ENCODE measurements at places on chromosomes 12 and 14.

DNA sequence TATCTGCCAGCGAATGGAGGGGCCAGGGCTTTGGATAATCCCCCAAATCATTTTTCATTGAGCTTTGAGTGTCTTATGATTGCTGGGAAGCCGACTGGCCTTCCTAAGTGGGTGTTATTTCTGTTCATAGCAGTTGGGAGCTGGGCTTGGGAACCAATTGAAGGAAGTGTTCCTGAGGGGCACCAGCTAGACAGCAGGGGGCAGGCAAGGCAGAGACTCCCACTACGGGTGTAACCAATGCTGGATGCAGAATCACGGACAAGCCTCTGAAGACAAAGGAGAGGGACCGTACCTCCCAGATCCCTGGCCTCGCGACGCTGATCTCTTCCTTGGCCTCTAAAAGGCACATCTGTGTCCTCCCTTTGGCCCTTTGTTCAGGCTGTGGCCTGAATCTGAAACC lies 149.0 kb upstream of the PRMT8 start:
- DNase-seq, result no peak

DNA sequence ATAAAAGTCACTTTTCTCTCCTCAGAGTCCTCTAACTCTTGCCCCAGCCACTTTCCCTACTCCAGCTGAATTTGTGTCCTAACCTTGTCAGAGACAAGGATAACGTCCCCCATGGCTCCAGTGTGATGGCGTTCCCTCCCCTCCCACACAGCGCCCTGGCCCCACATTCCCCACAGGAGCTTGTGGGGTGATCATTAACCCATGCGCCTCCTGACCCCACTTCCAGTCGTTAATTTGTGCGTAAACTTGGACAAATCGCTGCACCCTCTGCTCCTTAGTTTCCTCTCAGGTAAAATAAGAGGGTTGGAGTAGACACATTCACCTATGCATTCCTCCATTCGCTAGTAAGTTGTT lies 22.9 kb upstream of the BCDIN3D start:
- no peak for DNase-seq

GRCh38 chr14:105185973-105186372 lies 4.9 kb upstream of the NUDT14 start:
- DNase-seq, result no peak

- no peak for DNase-seq
Observed at GRCh38 chr12:126776026-126776655, 1490.8 kb upstream of the TMEM132C start.

- no peak for DNase-seq
Observed at GRCh38 chr12:127194176-127194575, 1072.8 kb upstream of the TMEM132C start.

DNA sequence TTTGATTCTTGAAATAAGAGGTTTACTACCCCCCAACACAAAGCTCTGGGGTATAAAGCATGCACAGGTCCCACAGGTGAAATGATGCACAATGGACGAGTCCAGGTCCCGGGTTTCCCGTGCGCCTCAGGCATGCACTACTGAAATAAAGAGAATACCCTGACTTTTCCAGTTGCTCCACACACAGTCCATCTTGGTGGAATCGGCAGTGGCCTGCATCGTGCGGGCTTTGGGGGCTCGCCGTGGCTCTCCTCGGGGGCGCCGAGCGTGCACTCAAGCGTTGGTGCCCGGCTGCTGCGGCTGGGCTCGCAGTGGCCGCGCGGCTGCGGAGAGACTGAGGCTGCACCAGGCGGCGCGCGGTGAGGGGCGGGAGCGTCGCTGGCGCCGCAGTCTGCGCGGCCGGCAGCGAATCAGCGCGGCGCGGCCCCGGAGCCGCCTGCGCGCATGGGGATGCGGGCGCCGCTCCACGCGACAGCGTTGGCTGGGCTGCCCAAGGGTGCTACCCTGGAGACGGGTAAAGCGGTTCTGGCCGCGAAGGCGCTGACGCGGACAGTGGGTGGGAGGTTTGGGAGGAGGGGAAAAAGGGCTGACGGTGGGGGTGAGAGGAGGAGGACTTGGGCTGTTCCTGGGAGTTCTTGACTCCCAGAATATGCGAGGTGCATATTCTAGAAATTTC lies 53.8 kb upstream of the CCDC175 start:
- peak; percentile 22 for DNase-seq

- peak; percentile 37 for DNase-seq
Observed at GRCh38 chr14:93005135-93005813, 82.3 kb downstream of the CHGA start.

- no peak for DNase-seq
Observed at GRCh38 chr12:9751204-9752144, 9.2 kb downstream of the CD69 start.

DNA sequence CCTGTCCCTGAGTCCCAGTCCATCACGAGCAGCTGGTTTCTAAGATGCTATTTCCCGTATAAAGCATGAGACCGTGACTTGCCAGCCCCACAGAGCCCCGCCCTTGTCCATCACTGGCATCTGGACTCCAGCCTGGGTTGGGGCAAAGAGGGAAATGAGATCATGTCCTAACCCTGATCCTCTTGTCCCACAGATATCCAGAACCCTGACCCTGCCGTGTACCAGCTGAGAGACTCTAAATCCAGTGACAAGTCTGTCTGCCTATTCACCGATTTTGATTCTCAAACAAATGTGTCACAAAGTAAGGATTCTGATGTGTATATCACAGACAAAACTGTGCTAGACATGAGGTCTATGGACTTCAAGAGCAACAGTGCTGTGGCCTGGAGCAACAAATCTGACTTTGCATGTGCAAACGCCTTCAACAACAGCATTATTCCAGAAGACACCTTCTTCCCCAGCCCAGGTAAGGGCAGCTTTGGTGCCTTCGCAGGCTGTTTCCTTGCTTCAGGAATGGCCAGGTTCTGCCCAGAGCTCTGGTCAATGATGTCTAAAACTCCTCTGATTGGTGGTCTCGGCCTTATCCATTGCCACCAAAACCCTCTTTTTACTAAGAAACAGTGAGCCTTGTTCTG lies 41.6 kb downstream of the DAD1 start:
- DNase-seq, result no peak

- DNase-seq, result no peak
Observed at GRCh38 chr12:26749781-26750180, 83.2 kb downstream of the ITPR2 start.

DNA sequence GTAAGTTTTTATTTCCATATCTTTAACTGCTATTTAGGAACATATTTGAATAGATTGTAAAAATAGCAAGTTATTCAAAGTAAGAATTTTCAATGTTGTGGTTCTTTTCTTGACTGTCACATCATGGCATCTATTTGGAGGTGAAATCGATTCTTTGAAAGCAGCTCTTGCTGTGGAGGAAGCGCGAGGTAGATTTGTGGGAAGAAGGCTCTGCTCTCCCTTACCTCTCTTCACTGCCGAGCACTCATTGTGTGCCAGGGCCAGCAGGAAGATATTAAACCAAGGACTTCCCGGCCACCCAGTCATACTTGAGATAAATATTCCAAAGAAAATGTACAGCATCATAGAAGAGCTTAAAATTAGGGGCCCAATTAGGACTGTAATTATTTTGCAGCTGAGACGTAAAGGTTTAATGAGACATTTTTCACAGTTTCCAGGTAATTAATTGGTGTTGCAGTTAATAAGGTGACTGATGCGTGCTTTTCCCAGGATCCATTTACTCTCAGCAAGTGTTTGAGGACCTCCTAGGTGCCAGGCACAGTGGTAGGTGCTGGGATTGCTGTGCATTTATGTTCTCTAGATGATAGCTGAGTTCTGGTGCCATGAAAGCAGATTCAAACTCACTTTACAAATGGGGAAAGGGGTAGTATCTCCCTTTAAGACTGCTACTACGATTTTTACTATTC lies 89.2 kb upstream of the DYNC1H1 start:
- DNase-seq, result no peak

DNA sequence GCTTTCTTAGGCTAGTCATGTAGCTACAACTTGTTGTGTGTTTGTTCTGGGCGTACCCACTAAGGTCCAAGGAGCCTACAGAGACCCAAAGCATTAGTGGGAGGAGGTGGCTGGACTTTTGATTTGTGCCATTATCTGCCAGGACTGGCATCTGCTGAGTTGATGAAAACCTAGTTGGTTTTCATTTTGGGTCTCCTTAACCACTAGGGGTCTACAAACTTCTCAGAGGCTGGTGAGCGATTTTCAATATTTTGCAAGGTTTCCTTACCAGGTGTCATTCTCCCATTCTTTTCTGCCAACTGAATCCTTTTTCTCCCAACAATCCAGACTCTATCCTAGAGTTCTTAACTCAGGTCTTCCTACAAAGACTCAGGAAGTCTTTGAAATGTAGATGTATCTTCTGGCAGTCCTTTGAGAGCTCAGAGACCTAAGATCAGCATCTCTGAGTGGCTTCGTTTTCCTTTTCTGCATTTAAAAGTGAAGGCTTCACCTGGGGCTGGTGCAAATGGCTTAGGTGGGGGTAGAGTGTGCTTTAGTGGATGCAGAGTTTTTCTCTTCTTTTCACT lies 150.0 kb upstream of the RMST start:
- no peak for DNase-seq

- no peak for DNase-seq
Observed at GRCh38 chr12:89768586-89769482, 60.2 kb upstream of the ATP2B1 start.

DNA sequence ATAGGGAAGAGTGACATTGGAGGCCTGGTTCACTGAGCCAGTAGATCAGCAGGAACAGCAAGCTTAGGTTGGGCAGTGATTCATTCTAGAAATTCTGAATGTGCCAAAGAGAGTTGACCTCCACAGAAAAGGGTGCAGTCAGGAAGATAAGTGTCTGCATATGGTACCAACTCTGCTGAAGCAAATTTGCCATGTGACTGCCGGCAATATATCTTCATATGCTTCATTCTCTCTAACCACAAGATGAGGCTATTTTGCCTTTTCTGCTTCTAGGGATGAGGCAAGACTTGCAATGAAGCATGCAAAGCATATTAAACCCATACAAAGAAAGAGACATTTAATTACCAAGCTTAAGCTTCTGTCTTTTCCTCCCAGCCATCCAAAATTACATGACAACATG lies 13.6 kb downstream of the CCDC198 start:
- no peak for DNase-seq

GRCh38 chr14:46940611-46941010 lies 289.0 kb upstream of the RPL10L start:
- DNase-seq, result no peak

DNA sequence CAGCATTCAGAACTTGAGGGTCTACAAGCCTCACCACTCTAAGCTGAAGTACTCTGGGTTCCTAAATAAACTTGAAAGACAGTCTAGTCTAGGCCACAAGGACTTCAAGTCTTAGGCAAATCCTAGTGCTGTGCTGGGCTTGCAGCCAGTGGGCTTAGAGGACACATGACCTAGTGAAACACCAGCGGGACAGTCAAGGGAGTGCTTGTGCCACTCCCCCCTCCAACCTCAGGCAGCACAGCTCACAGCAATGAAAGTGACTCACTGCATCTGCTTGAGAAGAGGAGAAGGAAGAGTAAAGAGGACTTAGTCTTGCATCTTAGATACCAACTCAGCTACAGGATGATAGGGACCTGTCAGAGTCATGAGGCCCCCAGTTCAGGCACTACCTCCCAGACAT lies 438.1 kb downstream of the IPO8 start:
- DNase-seq, result no peak

DNA sequence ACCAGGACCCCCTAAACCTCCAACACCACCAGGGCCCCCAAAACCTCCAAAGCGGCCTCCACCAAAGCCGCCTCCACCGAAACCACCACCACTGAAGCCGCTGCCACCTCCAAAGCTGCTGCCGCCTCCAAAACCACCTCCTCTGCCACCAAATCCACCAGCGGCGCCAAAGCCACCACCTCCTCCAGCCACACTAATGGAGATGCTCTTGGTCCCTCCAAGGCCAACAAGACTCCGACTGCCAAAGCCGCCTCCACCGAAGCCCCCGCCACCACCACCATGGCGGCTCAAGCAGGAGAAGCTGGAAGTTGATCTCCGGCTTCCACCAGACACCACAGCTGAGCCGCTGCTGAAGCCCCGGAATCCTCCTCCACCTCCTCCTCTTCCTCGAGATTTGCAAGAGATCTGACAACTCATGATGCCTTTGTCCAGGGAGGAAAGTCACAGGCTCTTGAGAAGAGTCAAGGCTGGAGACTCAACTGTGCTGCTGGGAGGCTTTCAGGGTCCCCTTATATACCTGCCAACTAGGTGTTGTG lies at the start of gene KRT2:
KRT2 (minus strand) TSS at position 486 of the 536 bp plus-strand sequence; CDS start at position 417, 69 bp downstream.
- no peak for DNase-seq

DNA sequence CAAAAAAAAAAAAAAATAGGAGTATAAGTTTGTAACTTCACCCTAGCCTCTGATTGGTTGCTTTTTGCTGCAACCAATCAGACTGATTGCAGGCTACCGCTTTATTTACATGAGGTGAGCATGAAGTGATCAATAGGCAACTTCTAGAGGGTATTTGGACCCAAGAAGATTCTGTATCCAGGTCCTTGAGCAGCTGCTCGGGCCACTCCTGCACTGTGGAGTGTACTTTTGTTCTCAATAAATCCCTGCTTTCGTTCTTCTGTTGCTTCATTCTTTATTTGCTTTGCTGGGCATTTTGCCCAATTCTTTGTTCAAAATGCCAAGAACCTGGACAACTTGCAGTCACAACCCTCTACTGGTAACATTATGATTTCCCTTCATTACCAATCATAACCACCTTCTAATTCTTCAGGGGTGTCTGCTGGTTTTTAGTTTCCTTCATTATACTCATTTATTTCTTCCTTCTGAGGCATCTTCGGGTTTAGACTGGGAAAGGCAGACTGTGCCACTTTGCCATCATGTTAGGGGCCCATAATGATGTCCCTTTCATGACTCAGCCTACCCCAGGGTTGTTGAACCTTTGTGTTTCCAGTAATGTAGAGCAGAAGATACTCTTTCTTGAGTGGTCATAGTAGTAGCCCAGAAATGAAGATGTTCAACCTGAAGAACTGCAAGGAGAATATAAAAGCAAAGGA lies 43.4 kb upstream of the LIMA1 start:
- DNase-seq, result peak; percentile 27

DNA sequence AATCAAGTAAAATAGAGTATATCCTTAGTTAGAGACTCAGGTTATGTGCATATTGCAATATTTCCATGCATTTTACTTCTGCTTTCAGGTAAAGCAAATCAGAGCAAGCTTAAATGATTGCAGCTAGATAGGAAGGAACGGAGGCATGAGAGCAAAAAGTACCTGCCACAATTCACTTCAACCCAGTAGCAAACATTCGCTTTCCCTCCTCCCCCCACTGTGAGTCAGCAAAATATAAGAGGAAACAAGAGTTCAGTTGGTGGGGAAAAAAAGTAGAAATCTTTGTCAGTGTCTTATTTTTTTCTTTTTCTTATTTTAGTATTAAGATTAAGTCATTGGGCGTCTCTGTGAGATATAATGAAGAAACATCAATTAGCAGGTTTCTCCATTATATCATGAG lies 475.4 kb downstream of the NPAS3 start:
- DNase-seq, result no peak

GRCh38 chr12:131250951-131251315 lies 297.2 kb downstream of the ADGRD1 start:
- DNase-seq, result no peak

DNA sequence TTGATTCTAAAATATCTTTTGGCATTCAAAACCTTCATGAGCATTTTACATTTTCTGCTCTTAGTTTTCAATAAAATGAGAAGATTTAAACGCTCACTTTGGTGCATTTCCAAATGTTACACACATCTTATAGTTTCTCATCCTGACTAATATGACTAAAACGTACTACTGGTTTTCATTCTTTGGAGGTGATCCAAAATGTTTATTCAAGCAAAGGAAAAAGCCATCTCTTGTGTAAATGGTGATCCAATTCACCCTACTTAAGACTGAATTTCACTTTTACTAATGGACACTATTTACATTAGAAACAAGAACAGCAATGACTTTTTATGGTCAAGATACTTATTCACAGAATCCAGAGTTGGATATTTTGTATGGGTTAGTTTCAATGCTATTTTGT lies 86.6 kb downstream of the KITLG start:
- peak; percentile 62 for DNase-seq

- no peak for DNase-seq
Observed at GRCh38 chr12:91773749-91774429, 371.8 kb downstream of the BTG1 start.
